ENCODE measurements at places on chromosomes 7 and 10.

GRCh38 chr10:43861966-43862751, 213.5 kb upstream of the ZNF32 start:
- no peak for DNase-seq

- DNase-seq: no peak
These were observed 8.3 kb upstream of the EBF3 start for GRCh38 chr10:129972145-129972965.

DNA sequence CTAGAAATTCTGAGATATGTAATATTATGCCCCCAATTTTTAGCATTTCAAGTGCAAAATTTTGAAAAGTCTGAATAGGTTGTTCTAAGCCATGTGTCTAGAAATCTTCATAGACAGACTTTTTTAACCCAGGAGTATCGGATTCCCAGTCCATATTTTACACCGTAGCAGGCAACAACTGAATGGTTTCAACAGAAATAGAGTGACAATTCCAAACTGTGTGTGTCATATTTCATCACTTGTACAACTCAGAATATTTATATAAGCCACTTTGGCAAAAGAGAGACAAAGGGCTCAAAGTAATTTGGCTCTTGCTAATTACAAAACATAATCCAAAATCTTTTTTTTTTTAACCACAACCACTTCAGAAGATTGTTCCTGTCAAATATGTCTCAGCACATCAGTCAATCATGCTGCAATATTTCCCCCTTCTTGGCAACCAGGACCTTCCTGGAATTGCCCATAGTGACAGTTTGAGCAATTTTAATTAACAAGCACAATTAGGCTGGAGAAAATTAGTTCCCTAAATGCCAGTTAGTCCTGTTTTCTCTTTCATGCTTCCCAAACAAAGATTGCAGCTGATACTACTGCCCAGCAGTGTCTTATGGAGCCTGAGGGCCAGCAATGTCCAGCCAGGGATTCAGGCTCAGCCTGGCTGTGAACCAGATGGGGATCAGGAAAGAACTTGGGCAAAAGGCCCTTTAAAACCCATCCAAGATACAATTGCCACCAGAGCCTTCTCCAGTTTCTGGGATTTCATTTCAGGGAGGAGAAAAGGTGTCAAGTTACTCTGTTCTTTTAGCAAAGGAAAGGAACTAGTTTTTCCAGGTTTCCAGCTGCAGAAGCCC, 533.3 kb upstream of the GHITM start:
- no peak for DNase-seq

- DNase-seq: no peak
These were observed 210.3 kb upstream of the TCF7L2 start for GRCh38 chr10:112739592-112740353.

- DNase-seq: no peak
These were observed 172.8 kb downstream of the ZMYND11 start for GRCh38 chr10:308101-308500.

- DNase-seq: peak; percentile 13
These were observed 127.1 kb downstream of the CREB5 start for GRCh38 chr7:28539289-28539981.

GRCh38 chr7:40584667-40585433, 450.0 kb downstream of the SUGCT start:
- DNase-seq: no peak

GRCh38 chr7:140390466-140391190, 7.7 kb downstream of the SLC37A3 start:
- no peak for DNase-seq

- no peak for DNase-seq
These were observed 39.6 kb downstream of the COL26A1 start for GRCh38 chr7:101402081-101402779.

DNA sequence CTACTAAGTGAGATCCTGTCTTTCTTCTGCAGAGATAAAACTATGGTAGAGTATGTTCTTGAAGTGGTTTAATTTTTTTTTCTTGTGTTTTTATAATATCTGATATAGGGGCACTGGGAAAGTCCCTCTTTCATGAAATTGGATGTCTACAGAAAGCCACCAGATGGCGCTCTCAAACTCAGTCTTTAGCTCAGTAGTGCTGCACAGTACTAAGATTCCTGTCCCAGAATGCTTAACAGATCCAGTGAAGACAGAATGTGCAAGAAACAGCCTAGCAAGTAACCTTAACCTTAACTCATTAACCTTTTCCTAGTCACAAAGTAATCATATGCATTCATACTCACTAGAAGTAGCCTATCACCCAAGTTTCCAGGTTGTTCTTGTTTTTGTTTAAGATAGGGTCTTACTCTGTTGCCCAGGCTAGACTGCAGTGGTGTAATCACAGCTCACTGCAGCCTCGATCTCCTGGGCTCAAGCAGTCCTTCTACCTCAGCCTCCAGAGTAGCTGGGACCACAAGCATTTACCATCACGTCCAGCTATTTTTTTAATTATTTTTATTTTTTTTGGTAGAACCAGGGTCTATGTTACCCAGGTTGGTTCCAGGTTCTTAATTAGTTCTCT, 56.7 kb downstream of the IDE start:
- DNase-seq: peak; percentile 33

GRCh38 chr10:49119746-49120145, 4.4 kb upstream of the VSTM4 start:
- no peak for DNase-seq

GRCh38 chr7:159141167-159141566, 3.5 kb downstream of the VIPR2 start:
- no peak for DNase-seq

All from GM12891 (cell line).